Stimulated activated CD4-positive, alpha-beta T cell treated with anti-CD3 and anti-CD28 coated beads, Interleukin-15, amount 100 ng/mL, for 48 hours (primary cell): ENCODE measurements at places on chromosomes 3 and 15.

- DNase-seq, result no peak
Observed at GRCh38 chr3:174132006-174132405, 727.1 kb upstream of the NAALADL2 start.

- no peak for DNase-seq
Observed at GRCh38 chr3:162610261-162610660, 1113.7 kb downstream of the OTOL1 start.

DNA sequence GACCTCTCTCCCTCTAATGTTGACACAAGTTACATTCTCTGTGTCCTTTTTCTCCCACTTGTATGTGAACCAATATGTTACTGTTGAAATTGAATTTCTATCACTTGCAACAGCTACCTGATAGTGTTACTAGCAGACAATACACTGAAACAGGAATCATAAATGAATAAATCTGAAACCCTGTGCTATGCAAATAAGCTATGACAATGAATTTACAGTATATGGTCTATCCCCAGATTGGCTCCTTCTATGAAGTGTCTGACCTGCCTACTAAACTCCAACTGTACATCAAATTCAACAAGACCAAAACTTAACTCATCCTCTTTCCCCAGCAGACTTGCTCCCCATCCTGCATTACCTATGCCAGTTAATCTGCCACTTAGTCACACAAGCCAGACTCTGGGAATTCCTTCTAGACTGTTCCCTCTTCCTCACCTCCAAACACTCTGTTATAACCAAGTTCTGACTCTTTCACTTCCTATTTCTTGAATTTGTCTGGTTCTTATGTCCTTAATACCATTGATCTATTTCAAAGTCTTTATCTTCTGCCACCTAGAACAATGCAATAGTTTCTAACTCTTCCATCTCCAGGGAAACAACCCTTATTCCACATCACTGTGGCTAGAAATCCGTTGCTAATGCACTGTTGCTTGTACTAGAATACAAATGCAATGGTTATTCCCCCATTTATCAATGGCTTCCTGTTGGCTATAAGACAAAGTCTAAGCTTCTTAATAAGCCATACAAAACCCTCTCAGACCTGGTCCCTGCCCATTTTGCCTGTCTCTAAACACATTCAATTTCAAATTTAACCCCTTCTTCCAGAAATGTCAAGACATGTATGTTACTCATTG is 13.4 kb upstream of the ZNF639 start:
- no peak for DNase-seq

DNA sequence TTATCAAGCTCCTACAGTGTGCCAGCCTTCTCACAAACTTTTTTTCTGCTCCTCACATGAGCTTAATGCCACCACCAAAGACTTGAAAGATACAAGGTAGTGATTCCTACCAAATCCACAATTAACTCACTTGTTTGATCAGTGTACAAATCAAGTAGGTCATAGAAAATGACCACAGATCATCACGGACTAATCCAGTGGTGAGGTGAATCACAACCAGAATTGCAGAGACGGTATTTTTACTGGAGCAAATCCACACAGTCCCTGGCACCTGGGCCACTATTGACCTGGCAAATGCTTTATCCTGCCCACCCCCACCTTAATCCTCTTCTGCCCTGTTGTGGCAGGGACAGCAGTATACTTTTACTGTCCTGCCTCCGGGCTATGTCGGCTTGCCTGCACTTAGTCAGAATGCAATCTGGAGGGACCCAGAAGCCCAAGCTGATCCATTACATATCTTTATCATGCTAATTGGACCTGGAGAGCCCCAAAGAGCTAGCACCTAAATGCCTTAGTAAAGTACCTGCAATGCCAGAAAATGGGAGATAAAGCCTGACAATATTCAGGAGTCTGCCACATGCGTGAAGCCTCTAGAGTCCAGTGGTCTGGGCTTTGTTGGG is 83.9 kb upstream of the CDV3 start:
- DNase-seq, result no peak

- DNase-seq, result no peak
Observed at GRCh38 chr3:125960456-125961288, 8.3 kb upstream of the ROPN1B start.

DNA sequence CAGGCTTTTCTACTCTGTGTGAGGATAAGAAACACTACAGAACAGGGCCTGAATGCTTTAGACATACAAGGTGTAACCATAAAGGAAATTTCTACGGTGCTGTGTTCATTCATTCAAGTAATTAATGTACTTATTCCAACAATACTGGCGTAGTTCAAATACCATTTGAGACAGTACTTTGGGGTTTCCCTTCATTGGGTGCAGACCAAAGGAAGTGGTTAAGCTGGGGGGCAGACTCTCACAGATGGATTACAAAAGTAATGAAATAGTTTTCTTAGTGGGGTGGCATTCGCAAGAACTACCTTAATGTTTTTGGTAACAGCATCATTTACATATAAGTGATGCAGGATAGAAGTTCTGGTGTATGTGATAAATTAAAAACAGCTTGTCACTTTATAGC is 65.9 kb downstream of the BTD start:
- no peak for DNase-seq

DNA sequence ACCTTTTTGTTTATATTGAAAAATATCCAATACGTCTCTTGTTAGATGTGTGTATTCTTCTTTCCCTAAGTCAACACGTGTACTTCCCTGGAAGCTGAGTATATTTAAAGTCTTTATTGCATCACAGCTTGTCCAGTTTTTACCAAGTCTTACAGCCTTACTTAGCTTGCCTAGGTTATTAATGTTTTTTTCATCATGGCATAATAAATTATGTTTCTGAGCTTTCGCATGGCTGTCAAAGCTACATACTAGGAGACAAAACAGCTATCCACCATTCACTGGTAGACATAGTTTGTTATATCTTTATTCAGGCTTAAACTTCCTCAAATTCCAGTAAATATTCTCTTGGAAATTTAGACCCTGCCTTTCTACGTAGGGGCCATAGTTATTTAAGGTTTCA is 224.2 kb downstream of the BCHE start:
- no peak for DNase-seq

GRCh38 chr3:30538791-30539190 is 67.6 kb upstream of the TGFBR2 start:
- no peak for DNase-seq

- no peak for DNase-seq
Observed at GRCh38 chr3:33042668-33043067, 54.3 kb downstream of the GLB1 start.

GRCh38 chr15:100939791-100940190 is 20.6 kb downstream of the LRRK1 start:
- DNase-seq, result no peak

DNA sequence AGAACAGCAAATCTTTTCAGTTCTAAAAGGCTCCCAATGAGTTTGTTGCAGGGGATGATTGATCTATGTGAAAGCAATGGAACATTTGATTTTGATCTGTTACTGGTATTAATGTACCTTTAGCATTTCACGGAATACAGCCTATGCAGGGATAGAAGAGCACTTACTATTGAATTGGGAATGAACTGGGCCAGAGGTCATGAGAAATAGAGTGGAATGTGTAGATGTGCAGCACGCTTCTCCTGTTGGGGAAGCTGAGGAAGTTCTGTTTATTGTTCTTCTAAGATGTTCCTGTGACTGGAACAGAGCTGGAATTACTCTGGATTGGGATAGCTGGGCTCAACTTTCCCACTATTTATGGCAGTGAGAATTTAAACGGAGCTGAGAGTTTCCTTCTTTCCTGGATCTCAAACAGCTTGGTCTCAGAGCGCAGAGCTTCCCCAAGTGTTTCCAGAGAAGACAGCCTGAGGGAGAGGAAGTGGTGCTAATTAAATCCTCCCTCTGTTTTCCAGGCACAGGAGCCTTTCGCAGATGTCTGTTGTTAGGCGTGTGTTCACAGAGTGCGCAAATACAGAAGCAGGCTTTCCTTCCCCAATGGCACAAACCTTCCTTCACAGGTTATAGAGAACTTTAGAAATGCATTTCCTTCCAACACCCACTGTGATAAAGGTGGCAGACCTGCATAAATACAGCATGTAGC is 32.5 kb downstream of the TPRG1 start:
- no peak for DNase-seq

DNA sequence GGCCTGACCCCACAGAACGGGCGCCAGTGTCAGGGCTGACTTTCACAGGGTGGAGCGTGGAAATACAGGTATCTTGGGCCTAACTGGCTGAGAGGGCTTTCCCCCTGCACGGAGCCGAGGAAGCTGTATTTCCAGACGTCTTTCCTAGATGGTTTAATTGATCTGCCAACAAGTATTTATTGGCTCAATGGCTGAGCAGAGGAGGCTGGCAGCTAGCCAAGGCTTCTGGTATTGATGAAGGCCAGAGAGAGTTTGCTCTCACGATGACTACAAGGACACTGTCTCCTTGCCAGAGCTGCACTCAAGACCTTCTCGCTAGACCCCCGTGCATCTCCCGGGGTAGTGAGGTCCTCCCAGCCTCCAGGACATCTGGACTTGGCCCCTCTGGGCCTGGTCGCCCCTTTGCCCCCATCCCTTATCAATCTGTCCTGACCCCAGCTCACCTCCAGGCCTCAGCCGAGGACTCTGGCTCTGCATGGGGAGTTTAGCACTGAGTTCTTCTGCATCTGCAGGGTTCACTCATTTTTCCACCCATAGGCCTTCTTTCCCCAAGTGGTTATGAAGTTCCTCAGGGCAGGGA is 20.6 kb downstream of the SPSB4 start:
- DNase-seq, result no peak

DNA sequence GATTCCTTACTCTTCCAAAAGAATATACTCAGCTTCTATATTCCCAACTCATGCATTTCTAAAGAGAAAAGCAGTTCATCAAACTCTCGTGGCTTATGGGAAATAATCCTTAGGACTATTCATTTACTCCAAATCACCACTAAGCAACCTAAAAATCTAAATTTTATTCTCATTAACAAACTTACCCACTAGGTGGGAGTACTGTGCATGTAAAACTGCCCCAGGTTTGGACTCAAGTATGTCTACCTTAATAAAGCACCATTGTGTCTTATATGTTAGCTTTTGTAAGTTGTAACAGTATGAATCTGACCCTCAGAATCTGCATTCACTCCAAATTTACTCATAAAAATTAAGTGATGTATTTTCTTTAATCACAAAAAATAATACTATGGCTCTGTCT is 25.3 kb downstream of the RAD18 start:
- DNase-seq, result no peak

DNA sequence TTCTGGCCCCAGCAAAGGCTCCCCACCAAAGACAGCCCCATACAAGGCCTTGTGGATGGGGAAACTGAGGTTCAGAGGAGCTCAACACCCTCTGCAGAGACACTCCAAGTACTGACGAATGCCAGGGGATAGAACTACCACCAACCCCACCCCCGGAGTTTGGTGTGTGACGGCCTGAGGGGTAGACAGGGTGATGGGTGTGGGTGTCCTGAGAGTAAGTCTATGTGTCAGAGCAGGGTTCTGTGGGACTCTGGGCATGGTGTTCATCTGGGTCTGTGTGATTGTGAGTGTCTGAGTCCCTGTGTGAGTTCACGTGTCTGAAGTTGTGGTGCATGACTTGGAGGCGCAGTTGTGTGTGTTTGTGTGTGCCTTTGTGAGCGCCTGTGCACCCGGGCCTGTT is 7.4 kb downstream of the PTH1R start:
- no peak for DNase-seq

DNA sequence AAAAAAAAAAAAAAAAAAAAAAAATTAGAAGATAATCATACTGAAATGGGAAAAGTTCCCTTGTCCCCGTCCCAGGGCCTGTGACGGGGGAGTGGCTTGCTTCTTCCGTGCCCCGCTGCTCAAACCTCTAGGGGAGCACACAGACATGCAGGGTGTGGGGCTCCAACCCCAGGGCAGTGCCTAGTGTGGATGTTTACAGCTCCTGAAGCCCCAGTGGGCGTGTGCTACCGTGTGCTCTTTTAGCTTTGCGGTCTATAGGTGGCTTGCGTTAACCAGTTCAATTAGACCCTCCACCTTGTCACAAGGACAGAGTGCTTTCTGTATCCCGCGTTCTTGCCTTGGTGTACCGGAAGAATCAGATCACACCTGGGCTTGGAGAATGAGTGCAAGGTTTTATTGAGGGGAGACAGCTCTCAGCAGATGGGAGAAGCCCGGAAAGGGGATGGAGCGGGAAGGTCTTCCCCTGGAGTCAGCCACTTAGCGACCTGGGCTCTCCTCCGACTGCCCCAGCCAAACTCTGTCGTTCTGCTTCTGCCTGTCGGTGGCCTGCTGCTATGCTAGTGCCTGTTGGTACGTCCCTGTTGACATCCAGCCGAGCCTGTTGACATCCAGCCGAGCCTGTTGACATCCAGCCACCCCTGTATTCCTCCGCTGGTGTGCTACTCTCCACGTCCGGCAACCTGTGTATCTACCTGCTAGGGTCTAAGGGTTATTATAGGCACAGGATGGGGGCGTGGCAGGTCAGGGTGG is 569.8 kb downstream of the VGLL3 start:
- DNase-seq, result no peak

DNA sequence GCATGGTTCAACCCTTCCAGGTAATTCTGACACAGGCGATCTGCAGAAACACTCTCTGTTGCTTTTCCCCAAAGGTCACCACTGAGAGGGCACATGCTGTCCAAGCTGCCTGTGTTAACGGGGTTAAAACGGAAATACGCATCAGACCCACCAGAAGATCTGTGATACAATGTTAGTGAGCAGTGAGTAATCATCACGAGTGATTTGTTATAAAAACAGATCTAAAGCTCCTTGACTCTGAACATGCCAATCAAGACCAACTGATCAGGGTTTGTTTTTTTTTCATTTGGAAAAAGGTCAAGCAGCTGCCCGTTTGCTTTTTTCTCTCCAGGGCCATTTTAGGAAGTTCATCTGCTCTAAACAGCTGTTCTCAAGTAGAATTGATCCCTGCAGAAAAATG is 43.2 kb downstream of the FGF12 start:
- DNase-seq, result no peak

- no peak for DNase-seq
Observed at GRCh38 chr15:54772663-54773062, 424.1 kb downstream of the RSL24D1 start.

DNA sequence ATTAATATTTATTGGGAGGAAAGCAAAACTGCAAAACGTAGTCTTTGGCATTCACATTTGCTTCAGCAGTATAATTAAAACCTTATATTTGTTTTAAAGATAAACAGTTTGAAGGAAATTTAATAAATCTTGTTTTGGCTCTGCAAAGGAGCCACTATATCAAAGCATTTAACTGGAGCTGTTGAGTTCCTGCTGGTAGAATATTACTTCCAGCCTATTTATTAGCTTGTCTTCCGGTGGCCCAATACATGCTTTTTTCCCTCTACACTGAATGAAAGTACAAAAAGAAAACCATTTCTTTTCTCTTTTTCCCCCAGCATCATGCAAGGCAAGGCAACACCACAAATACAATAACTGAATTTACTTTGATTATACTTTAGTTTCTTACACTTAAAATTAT is 26.3 kb downstream of the SPTSSB start:
- DNase-seq, result no peak

- no peak for DNase-seq
Observed at GRCh38 chr3:76523337-76523736, 516.6 kb upstream of the ROBO2 start.
